ENCODE measurements at places on chromosomes 12 and 14. TPM values are rescaled to one million over a fixed set of nuclear protein-coding genes. Genes with fewer than 3 reads are reported as not detected.

DNA sequence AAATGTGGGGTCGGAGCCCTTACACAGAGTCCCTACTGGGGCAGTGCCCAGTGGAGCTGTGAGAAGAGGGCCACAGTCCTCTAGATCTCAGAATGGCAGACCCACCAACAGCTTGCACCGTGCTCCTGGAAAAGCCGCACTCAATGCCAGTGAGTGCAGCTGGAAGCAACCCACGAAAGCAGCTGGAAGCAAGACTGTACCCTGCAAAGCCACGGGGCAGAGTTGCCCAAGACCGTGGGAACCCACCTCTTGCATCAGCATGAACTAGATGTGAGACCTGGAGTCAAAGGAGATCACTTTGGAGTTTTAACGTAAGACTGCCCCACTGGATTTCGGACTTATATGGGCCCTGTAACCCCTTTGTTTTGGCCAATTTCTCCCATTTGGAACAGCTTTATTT is 12.3 kb downstream of the GTF2A1 start:
- DNase-seq, result no peak

- DNase-seq, result no peak
These were observed 175.9 kb downstream of the MON2 start for GRCh38 chr12:62642486-62642885.

Gene CLEC14A
- total RNA-seq, result 45.9 TPM

Gene HCAR1
- total RNA-seq, result not detected
